ENCODE measurements at places on chromosomes 2 and 18.

DNA sequence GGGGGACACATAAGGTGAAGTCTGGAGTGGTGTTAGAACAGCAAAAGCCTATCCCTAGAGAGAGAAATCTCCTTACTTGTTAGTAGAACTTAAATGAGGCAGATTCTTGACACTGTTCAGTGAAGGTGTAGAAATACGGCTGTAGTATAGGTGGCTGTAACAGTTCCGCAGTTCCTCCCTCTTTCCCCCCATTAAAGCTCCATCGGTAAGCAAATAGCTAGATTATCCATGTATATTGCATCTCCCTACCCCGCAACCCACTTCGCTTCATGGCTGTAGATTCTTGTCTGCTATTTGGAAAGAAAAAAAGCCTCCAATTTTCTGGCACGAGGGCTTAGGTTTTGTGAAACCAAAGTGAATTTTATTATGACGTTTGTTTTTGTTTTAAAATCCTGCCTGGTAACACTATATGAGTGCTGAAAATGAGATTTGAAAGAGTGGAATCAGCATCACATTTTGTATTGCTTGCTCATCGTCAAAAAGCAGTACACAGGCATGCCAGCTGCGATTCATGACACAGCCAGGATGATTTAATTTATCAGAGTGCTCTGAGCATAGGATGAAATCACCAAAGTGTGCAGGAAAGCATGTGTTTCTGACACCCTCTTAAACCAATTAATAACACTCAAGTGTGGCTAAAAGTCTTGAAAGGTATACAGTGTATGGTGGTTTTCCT is 1.4 kb downstream of the FAM171B start:
- DNase-seq: no peak

DNA sequence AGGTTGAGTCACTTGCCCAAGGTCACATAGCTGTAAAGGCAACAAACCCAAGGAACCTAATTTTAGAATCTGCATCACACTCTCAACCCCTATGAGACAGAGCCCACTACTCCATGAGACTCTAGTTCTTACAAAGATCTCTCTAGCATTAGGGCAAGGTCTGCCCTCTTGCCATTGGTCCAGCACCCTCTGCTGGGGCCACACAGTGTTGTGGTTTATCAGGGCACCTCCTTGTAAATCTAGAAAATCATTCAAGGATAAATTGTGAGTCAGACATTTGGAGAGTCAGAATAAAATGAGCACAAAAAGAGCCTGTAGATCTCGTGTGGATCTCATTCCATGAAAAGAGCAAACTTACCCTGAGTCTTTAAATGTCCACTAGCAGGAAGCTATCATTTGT is 91.2 kb downstream of the SLC8A1 start:
- DNase-seq: no peak

DNA sequence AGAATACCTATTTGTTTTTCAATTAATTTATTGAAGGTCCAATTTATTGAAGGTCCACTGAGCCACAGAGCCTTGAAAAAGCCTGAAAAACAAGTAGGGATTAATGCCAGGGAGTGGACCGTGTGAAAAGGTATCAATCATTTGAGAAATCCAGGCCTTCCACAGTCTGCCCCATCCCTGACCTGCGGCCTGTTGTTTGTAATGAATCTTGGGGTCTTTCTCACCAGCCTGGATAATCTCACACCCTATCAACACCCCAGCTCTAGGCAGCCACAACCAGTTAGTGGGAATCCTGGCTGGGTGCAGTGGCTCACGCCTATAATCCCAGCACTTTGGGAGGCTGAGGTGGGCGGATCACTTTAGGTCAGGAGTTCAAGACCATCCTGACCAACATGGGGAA is 47.8 kb downstream of the TNFRSF11A start:
- DNase-seq: no peak

GRCh38 chr18:74513883-74514205 is 17.7 kb downstream of the CNDP2 start:
- no peak for DNase-seq

- no peak for DNase-seq
Observed at GRCh38 chr18:60259052-60259681, 113.4 kb downstream of the MC4R start.

DNA sequence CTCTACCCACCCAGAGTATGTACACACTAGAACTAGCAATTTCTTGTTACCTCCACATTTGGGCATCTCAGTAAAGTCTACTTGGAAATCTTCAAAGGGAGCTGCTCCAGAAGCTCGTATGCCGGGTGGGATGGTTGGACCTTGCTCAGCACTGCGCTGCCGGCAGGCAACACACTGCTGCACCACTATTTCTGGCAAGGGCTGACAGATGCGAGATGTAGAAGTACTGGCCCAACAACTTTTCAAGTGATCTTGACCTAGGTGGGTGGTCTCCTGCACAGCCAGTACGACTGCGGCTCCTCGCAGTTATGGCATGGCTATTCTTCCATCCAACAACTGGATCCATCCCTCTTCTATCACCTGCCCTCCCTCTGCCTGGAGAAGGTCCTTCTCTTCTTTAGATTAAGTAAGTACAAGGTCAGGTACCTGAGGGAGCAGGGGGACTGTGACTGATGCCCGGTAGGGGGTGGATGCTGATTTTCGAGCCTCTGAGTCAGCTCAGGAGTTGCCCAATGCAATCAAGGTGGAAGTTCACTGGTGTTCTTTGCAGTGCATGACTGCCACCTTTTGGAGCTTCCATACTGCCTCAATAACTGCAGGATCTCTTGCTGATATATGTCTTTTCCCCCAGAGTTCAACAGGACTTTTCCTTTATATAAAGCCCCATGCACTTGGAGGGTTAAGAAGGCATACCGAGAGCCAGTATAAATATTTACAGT is 100.4 kb upstream of the SLC1A4 start:
- DNase-seq: no peak

GRCh38 chr18:79940126-79940813 is 11.2 kb downstream of the SLC66A2 start:
- no peak for DNase-seq
